Suprapubic skin (tissue), 4 donors: ENCODE measurements at places on chromosomes 7 and 10.

DNA sequence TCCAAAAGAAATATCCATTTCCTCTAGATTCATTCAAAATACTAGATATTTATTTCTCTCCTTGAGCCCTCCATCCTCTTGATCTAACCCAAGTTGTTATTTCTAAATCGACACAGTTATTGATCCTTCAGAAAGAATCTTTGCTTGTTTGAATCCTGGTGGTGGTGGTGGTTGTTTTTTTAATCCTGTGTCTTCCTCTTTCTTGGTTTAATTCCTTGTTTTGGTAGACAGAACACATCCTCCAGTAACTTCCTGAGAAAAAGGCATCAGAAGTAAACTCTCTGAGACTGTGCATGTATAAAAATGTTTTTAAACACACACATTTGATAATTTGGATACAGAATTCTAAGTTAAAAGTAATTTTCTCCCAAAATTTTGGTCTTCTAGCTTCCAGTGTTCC is 49.9 kb downstream of the SIRT1 start:
- no peak for DNase-seq

GRCh38 chr10:129339841-129340240 is 127.2 kb upstream of the MGMT start:
- DNase-seq: no peak

- no peak for DNase-seq
Measured at GRCh38 chr7:8536431-8536830, 103.0 kb downstream of the NXPH1 start.

GRCh38 chr7:27245124-27245797 is 2.7 kb downstream of the EVX1 start:
- DNase-seq: no peak

DNA sequence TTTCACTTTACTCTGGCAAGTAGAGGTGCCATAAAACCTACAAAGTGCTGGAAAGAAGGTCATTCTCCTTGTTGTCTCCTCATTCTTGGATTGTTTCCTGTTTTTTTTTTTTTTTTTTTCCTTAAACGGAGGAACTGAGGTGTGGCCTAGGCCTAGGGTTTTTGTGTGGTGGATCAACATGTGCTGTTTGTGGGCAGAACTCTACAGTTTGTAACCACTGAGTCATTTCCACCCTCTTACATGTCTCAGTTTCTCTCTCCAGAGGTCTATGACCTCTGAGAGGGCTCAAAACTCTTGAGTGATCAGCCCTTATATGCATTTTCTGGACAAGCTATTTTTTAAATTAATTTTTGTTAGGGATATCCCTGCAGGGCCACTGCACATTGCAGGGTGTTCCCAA is 296.0 kb downstream of the PPP1R3A start:
- DNase-seq: no peak

DNA sequence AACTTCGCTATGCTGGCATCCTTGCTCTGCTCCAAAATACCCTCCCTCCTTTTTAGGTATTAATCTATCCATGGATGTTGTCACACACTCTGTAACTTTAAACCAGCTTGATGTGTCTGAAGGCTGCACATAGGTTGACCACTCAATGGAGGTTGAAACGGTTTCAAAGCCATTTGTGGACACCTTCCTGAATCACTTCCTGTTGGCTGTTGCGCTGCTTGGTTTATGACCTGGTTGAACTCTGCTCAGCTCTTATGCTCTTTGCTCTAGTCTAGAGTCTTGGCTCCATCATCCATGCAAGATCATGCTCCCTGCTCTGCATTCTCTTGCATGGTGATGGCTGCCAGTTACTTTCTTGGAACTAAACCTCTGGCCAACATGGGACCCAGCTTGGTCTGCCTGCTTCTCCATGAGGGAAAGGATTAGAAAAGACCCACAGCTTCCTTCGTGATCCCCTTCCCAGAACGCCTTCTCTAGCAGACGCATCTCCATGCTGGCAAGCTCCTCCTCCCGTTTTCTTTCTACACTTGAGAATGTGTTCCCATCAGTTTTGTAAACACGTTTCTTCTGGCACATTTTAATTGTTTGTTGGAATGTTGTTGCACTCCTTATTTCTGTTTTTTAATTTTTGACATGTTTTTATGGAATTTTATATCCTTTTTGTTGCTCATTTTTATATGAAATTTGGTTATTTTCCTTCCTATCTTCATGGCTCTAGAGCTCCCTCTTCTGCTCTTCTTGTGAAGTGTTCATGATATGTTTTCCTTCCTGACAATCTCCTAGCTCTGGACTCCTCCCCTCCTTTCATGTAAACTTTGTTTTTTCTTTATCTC is 149.8 kb downstream of the XPNPEP1 start:
- no peak for DNase-seq

GRCh38 chr10:88111294-88111693 is 247.9 kb downstream of the PTEN start:
- no peak for DNase-seq

- DNase-seq: no peak
Measured at GRCh38 chr7:152924238-152924637, 164.7 kb downstream of the ACTR3B start.

DNA sequence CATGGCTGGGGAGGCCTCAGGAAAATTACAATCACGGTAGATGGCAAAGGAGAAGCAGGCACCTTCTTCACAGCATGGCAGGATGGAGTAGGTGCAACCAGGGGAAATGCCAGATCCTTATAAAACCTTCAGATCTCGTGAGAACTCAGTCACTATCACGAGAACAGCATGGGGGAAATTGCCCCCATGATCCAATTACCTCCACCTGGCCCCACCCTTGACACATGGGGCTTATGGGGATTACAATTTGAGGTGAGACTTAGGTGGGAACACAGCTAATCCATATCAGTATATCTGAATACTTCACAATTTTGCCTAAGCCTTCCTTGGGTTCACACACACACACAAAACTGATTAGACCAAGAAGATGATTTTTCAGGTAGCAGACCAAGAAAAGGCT is 145.1 kb upstream of the COL1A2 start:
- DNase-seq: no peak

DNA sequence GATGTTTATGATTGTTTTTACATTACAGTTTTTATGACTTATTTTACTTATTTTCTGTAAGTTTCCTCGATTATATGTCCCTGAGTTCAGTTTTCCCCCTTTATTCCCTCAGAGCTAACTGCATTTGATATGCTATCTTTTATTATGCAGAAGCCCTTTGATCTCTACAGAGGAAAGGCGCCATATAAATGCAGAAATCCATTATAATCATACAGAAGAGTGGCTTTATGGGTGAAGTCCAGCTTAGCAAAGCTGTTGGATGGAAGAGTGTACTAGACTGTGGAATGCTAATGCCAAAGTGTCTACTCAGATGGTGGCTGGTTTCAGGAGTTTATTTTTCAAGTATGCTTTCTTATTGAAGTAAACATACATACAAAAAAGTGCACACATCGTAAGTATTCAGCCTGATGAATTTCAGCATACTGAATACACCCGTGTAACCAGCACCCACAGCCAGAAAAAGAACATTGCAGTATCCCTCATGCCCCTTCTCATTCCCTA is 258.4 kb upstream of the BMPER start:
- no peak for DNase-seq

- no peak for DNase-seq
Measured at GRCh38 chr10:45557275-45557905, 115.2 kb downstream of the ZFAND4 start.

GRCh38 chr7:38368191-38368605 is 94.8 kb upstream of the TARP start:
- DNase-seq: peak; percentile 84

- DNase-seq: no peak
Measured at GRCh38 chr7:122674502-122674901, 24.4 kb downstream of the RNF133 start.

DNA sequence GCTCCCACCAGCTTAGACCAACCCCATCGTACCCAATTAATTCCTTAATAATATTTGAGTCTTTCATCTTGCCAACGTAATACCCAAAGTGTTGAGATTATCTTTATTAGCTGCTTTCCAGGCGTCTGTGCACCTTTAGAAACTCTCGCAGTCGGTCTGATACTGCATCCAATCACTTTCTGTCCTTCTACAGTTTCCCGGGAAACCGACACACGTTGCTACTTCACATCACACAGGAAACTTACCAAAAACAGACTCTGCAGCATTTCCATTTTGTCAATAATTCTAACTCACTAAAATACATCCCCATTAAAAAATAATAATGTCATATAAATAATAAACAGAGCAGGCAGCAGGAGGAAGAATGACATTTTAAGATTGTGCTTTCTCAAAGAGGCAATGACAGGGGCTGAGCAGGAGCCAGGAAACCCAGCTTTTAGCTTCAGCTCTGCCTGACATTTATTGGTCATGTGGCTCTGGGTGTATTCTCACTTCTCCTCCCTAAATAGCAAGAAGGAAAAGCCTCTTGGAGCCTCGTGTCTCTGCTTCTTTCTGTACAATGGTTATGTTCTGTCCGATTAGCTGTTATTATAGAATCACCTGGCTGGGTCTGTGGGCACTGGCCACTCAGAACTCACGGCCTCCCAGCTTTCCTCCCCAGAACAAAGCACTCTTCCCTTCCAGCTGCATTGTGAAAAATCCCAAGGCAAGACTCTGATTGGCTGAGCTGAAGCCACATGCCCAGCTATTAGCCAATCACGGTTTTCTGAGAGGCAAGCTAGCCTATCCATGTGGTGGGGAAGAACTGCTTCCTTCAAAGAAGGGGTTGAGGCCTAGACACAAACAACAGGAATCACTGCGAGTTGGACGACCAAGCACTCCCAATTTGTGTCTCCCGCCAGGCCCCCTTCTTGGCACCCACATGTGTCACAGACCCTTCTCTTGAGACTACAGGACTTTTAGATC is 424.7 kb upstream of the FOXK1 start:
- peak; percentile 62 for DNase-seq

GRCh38 chr7:107538001-107538400 is 25.7 kb downstream of the COG5 start:
- no peak for DNase-seq

DNA sequence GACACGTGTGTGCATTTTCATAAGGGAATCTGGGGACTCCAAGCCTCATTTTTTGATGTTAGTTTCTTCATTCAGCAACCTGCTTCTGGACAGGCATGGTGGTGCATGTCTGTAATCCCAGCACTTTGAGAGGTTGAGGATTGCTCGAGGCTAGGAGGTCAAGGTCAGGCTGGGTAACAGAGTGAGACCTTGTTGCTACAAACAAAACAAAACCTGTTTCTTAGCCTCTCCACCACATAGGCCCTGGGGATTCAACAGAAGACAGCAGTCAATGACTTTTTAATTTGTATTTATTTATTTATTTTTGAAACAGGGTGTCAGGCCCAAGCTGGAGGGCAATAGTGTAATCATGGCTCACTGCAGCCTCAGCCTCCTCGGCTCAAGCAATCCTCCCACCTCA is 6.9 kb upstream of the CYTH3 start:
- no peak for DNase-seq

GRCh38 chr7:70657571-70657970 is 474.4 kb upstream of the GALNT17 start:
- no peak for DNase-seq

GRCh38 chr10:24114556-24114955 is 94.4 kb upstream of the KIAA1217 start:
- DNase-seq: no peak

- DNase-seq: no peak
Measured at GRCh38 chr7:88361357-88361756, 54.7 kb upstream of the STEAP4 start.

DNA sequence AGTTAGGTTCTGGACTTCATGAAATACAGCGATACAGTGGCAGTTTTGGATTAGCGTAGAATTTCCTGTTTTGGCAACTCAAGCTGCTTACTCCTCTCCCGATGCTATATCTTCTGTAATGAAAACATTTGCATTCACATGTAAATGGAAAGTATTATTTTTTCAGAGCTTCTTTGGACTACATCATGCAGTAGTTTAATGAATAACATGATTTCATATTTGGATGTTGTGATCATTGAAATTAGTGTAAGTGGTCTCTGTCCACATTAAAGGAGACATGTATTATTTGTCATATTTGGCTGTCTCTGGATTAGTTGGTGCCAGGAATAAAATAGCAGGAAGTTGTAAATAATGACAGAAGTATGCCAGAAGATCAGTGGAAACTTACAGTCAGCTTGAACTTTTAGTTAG is 331.6 kb downstream of the GFRA1 start:
- DNase-seq: no peak

GRCh38 chr7:126818393-126819196 is 434.1 kb downstream of the GRM8 start:
- no peak for DNase-seq

GRCh38 chr10:89466599-89467035 is 52.2 kb downstream of the IFIT5 start:
- no peak for DNase-seq

- no peak for DNase-seq
Measured at GRCh38 chr10:1968257-1969033, 231.1 kb upstream of the ADARB2 start.

DNA sequence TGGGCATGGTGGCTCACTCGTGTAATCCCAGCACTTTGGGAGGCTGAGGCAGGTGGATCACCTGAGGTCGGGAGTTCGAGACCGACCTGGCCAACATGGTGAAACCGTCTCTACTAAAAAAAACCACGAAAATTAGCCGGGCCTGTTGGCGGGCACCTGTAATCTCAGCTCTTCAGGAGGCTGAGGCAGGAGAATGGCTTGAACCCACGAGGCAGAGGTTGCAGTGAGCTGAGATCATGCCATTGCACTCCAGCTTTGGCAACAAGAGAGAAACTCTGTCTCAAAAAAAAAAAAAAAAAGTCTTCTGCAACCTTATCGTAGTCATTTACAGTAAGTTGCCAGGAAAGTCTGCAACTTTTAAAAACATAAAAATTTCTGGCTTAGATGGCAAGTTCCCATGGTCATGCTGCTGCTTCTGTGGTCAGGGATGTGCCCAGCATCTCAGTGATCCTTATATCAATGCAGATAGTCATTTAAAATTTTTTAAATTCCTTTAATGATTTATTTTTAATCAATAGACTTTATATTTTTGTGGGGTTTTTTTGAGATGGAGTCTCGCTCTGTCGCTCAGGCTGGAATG is 15.6 kb downstream of the SUFU start:
- DNase-seq: no peak

DNA sequence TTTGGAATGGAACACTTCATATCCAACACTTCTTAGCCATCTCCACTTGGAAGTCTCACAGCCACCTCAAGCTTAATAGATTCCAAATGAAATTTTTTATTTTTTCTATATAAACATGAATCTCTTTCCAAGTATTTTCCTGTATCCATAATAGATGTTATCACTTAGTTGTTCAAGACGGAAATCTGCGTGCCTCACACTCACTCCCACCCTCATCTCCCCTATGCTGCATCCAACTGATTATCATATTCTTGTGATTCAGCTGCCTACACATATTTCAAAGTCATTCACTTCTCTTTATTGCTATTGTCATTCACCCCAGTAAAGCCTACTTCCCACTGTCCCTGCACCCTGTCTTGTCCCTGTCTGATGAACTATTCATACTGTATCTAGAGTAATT is 70.2 kb upstream of the MKX start:
- no peak for DNase-seq

- no peak for DNase-seq
Measured at GRCh38 chr10:48478980-48479811, 125.7 kb downstream of the ARHGAP22 start.

- no peak for DNase-seq
Measured at GRCh38 chr10:101467286-101467770, 113.4 kb downstream of the BTRC start.
